Thoracic aorta (tissue), 2 donors: ENCODE measurements at places on chromosomes 3 and 15.

GRCh38 chr3:40877631-40878463 lies 321.5 kb upstream of the CTNNB1 start:
- peak; percentile 66 for DNase-seq

GRCh38 chr3:81440661-81441060 lies 320.8 kb downstream of the GBE1 start:
- no peak for DNase-seq

DNA sequence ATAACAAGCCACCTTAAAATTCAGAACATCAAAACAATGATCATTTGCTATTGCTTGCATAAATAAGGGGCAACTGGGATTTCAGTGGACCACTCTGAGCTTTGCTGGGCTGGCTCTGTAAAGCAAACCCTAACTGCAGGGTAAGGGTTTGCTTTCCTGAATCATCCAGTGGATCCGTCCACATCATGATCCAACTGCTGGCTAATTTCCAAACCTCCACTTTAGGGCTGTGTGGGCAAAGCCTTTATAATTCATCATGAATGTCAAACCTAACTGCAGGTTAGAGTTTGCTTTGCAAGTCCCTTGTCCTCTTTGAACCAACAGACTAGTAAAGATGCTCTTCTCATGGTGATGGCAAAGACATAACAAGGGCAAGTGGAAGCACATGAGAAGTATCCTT lies 76.1 kb downstream of the SYNPR start:
- no peak for DNase-seq

DNA sequence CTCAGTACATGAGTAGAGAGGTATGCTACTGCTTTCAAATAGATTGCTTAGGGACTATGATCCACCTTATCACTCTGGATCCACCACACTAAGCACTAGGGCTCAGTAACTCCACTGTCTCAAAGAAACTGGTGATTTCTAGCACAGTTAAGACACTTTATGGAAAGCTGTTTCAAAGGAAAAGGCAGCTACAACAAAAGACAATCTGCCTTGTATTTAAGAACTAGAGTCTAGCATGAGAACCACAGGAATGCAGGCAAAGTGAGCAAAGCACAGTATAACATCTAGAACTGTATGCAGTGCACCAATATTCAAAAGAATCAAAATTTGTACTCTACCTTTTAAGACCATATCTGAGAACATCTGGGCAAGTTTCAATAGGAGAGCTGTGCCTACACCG lies 17.9 kb downstream of the TFRC start:
- DNase-seq = no peak

GRCh38 chr3:184629555-184630160 lies 68.1 kb downstream of the EPHB3 start:
- no peak for DNase-seq

- DNase-seq = no peak
Measured at GRCh38 chr15:99711625-99712024, 21.6 kb downstream of the LYSMD4 start.

DNA sequence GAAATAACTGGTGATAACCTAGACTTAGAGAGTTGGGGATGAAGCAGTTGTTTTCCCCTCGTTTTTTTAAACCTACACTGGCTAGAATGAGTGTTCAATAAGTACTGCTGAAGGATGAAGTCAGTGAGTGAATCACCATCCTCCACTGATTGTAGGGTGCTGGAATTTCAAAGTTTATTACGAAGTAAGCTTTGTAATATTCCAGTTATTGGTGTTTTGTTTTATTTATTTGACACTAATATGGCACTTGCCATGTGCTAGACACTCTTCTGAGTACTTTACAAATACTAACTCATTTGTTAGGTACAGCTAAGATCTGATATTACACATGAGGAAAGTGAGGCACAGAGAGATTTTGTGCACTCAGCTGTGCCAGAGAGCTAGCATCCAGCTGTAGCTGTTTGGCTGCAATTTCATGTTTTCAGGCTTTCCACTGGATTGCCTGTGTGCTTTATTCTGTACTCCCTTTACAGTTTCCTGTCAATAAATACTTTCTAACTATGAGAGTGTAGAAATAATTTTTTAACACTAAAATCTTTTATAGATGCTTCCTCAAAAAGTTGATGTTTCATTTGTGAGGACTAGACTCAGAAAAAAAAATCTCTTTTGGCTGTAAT lies 5.8 kb downstream of the MAP2K5 start:
- no peak for DNase-seq

- DNase-seq = no peak
Measured at GRCh38 chr15:53559364-53560277, 199.8 kb downstream of the WDR72 start.

DNA sequence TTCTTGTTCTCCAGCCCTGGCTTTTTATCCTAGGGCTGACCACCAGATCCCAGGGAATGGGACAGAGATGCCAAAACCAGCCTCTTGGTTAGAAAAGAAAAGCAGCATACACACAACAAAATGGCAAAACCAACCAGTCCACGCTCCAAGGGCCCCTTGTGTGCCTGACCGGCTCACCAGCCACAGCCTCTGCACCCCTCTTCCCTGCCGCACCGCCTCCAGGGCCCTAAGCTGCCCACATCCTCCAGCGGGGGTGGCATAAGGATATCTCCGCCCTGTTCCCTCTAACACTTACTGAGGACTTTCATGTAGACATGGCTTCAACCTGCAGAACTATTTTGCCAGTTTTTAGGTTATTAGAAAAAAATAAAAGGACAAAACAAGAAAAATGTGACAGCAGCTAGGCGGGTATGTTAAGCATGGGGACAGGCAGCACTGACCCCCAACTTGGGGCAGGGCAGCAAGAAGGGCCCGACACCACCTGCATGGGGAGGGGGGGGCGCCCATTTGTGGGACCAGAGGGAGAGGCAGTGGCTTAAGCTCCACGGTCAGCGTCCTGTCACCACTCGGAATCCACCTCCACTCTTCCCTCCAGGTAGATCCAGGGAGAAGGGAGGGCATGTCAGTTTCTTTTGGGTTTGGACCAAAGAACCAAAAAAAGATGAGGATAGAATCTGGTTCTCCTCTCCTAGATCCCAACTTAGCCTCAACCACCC lies 49.1 kb downstream of the DHX30 start:
- DNase-seq = no peak

DNA sequence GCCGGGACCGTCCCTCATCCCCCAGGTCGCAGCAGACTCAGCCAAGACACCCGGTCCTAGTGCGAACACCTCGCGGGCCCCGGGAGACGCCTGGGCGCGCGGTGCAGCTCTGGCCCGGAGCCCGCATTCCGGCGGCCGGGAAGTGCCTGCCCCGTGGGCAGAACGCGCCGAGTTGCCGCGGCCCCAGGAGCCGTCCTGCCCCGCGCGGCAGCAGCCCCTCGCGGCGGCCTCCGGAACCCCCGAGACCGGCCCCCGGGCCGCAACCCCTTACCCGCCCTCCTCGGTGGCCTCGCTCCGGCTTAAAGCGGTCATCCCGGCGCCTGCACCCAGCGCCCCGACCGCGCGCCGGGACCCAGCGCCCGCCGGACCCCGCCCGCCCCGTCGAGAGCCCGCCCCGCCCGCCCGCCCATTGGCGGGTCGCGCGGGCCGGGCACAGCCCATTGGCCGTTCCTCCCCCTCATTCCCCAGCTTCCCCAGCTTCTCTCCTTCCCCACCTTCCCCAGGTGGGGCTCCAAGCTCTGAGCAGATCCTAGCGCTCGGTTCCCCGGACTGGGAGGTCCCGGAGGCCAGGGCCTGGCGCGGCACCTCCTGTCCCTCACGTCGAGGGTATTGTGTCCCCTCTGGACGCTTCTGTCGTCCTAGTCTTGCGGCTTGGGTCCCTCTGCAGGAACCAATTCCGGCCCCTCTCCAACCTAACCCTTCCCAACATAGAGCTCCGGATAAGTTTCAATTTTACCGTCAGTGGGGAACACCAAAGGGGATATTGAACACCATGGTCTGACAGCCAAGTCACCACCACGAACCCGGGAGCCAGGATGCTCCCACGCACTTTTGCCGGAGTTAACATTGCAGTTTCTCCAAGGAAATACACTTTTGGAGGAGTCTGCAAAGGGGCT lies at the start of gene GRAMD2A:
Gene GRAMD2A, minus strand, starts transcription at position 328 of the 896 bp plus-strand sequence.
- DNase-seq = no peak

GRCh38 chr3:2614578-2614977 lies 495.6 kb downstream of the IL5RA start:
- DNase-seq = no peak

- peak; percentile 41 for DNase-seq
Measured at GRCh38 chr3:24493746-24494617, 668 bp downstream of the THRB start.

- DNase-seq = no peak
Measured at GRCh38 chr3:71973274-71974030, 188.5 kb upstream of the PROK2 start.

- no peak for DNase-seq
Measured at GRCh38 chr3:100709842-100710260, 557 bp downstream of the TFG start.

DNA sequence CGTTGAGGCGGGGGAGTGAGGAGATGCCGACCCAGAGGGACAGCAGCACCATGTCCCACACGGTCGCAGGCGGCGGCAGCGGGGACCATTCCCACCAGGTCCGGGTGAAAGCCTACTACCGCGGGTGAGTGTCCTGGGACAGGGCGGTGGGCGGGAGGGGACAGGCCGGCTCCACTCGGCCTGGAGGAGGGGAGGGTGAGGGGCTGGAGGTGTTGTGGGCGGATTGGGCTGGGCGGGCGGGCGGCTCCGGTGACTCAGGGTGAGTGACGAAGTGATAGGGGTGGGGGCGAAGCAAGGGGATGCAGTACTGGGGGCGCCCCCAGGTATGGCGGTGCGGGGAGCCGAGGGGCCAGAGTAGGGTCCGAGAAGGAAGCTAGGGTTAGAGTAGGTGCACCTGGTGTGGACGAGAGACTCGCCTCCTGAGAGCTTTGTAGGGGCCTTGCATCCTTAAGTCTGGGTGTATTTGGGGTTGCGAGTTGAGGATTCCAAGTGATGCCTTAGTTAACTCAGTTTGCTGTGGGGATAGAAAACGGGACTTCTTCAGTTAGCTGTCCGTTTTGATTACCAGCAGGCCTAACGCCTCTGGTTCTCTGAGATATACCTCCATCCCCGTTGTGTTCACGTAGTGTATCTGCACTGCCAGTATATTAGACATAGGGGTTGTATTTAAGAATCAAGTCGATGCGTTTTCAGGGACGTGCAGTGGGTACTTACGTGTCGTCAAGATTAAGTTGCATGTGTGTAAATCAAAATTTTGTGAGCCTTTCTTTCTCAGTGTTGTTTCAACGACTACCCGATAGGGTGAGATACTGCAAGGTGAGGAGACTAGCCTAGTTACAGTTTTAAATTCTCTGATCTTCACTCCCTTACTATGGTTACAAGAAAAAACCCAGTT lies 670 bp downstream of the PRKCI start:
- peak; percentile 5 for DNase-seq

GRCh38 chr15:100186960-100187359 lies 154.8 kb downstream of the ADAMTS17 start:
- DNase-seq = no peak

DNA sequence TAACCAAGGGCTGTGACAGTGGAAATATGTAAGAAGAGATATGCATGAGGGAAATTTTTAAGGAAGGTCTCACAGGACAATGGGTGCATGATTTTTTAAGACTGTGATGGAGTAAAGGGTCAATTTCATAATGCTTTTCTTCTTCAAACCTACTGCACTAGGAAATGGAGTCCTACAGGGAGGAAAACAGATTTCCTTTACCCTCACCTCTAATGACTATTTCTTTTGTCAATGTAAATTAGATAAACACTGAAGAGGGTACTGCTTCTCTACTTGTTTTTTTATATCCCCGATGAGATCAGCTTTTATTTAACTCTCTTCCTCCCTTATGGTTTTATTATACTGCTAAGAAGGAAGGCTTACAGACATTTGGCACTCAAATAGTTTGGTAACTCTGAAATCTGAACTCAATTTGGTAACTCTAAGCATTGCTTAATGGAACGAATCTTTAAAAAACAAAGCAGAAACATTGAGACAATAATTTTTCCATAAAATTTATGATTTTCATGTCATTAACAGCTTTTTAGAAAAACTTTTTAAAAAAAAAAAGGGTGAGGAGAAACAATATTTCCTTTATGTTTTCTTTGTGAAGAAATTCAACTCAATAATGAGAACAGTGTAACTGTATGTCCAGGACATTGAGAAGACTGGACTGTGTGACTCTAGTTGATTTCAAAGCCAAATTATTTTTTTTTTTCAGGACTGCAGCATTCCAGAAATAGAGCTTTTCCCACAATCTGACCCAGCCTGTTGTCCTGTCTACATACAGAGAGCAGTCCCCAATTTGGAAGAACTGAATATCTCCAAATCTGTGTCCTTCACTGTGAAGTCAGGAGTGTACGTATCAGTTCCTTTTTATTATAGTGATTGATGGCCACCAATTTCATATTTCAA lies 64.4 kb downstream of the CRYBG3 start:
- DNase-seq = no peak

- no peak for DNase-seq
Measured at GRCh38 chr3:153137626-153138025, 24.4 kb upstream of the RAP2B start.
